ENCODE measurements at places on chromosomes 1 and 21.

DNA sequence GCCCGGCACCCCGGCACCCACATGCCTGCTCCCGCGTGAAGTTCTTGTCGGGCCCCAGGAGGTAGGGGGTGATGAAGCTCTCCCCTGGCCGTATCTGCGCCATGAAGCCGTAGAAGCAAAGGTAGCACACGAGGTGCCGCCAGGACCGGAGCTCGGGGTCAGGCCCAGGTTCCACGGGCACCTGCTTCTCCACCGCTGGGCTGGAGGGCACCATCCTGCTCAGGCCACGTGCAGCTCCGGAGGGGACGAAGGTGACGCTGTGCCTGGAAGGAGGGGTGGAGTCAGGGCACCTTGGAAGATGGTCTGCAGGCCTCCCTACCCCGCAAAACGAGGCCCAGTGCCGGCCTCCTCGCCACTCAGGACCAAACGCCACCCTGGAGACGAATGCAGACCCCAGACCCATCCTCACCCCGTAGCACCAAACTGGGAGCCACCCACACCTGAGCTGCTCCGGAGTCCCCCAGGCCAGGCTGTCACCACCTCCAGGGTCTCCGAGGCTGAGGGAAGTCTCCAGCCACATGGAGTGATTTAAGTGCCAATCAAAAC is 4.4 kb downstream of the SLC19A1 start:
- no peak for DNase-seq

DNA sequence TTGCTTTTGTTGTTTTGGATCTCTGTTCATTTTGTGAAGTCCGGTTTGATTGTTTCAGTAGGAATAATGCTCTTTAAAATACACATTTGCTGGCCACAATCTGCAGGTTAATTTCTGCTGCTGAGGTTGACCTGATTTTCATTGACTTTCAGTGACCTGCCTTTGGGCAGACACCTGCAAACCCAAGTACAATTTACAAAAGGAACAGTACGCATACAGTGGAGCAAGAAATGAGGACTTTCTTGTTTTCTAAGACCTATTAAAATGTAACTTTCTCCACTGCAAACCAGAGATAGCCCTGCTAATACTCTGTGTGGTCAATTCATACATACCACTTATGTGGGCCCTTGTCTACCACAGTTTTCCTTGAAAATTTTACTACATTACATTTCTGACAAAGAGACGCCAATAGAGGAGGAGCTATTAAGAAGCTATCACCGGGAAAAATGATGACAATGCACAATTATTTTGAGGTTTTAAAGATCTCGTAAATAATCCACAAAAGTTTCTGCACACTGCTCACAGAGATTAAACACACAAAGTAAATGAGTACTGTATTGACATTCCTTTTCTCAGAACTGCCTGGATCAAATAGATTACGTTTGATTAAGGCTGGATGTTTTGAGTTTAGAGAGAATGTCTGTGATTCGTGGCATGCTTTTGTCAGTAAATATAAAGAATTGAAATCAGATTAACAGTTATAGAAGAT is 141.9 kb downstream of the SDCCAG8 start:
- no peak for DNase-seq

DNA sequence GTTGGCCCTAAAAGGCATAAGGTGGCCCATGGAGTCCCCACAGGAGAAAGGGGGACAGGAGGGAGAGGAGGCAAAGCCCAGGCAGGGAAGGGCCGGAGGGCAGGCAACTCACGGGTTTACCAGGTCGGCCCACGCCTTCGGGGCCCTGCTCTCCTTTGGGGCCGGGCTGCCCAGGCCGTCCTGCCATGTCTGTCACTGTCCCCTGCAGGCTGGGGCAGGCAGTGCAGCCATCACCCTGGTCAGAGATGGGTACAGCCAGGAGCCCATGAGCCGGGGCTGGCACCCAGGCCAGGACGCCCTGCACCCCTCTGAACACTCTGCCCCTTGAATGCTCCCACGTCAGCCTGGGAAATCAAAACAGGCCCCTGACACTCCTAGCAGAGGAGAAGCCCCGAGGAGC is 19.8 kb downstream of the COL16A1 start:
- no peak for DNase-seq

DNA sequence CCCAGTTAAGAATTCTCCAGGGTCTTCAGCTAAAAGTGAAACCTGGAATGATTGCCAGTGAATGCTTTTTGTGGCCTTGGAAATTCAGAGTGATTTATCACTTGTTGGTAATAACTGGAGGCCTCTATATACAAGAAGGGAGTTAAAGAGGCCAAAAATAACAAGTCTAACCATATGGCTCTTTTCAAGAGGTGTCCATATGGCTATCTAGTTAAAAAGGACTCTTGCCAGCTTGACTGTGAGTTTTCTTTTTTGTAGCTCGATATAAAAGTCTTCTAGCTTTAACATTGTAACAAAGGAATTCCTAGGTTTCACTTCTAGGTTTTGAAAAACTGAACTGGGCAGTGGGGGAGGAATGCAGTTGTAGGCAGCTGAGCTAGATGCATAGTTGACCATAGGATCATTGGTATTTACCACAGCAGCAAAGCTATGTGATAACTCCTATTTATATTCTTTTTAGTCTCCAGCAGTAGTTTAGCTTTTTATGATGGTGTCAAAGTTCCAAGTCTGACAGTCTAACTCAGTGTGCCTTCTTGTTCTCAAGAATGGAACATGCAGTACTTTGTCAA is 44.4 kb downstream of the CACHD1 start:
- no peak for DNase-seq

DNA sequence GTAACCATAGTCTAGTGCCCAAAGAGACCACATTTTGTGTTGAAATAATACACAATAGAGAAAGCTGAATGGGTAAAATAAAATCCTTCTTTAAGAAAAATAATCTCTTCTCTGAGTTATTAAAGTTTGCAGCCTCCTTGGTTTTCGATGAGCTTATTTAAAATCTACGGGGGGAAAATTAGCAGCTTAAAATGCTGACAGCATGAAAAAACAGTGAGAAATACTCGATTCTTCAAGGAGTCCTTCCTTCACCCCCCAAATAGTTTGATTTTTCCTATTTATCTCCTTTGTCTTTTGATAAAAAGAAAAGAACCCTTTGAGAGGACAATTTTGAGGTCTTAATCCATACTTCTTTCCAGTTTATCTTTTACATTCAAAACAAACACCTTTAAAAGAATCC is 394.0 kb upstream of the B3GALT2 start:
- no peak for DNase-seq

- no peak for DNase-seq
Measured at GRCh38 chr1:162145966-162146696, 76.6 kb downstream of the NOS1AP start.

DNA sequence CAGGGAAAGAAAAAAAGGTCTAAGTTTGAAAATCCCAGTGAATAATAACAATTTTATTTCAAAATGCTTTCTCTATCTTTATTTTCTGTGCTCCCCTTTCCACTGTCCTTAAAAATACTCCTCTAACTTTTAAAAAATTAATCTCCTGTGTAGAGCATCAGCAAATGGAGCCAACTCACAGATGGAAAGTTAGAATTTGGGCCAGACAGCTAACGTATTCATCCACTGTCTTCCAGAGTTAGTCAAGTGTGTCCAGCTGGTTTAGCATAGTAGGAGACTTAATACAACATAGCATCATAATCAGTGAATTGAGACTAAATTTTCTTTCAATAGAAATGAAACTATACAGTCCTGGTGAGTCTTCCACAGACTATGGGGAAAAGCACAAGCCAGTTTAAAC is 419.0 kb upstream of the LRRC7 start:
- no peak for DNase-seq

DNA sequence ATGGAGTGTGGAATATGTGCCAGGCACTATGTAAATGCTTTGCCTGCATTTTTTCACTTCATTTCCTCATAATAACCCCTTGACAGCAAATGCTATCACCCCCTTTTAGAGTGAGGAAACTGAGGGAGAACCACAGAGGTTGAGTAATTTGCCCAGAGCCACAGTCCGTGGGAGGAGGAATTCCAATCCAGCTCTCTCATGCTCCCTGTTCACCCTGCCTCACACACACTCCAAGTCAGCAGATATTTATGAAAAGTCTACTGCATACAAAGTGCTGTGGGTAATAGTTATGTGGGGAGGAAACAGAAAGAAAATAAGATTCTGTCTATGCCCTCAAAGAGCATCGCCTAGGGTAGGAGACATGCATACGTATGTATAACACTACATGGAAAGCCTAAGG is 30.9 kb upstream of the RBM15 start:
- no peak for DNase-seq

- DNase-seq, result no peak
Measured at GRCh38 chr1:71502006-71502405, 421.2 kb upstream of the ZRANB2 start.

DNA sequence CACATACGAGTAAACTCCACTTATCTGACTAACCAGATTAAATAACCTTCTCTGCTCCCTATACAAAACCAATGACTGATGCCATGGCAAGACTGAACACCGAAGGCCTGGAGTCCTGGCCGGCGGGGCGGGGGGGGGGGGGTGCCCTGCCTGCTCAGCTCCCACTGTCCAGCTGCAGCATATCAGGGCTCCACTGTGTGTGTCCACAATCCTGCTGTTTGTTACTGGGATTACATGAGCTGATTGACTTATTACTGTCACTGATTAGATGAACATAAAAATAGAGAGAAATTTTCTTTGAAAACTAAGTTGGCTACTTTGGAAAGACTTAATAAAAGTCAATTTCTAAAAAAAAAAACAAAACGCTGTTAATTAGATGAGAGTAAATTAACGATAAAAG is 24.9 kb downstream of the TMEM63A start:
- DNase-seq, result no peak

DNA sequence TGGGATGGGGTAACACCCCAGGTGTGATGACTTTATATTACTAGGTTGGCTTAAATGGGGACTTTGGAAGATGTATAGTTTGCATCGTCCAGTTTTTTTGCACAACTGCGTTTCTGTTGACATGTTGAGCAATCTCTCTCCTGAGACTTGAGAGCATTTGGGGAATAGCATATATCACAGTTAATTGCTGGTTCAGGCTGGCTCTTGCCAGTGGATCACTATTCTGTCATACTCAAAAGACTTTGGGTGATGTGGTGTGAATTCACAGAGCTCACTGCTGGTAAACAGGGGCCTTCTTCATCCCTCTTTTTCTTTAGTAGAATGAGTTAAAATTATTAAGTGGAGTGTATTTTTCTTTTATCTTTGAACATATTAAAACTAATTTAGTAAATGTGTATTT is 44.3 kb downstream of the LHX9 start:
- no peak for DNase-seq

GRCh38 chr1:210233495-210234328 is 1.1 kb downstream of the SERTAD4 start:
- no peak for DNase-seq

All from stimulated activated naive CD4-positive, alpha-beta T cell treated with Interleukin-2 at 50 U/mL for 16 hours (primary cell).